A673 (cell line): ENCODE measurements at places on chromosomes 4 and X.
A peak's percentile ranks its signal among the peaks of the same experiment; 100 is the strongest.

DNA sequence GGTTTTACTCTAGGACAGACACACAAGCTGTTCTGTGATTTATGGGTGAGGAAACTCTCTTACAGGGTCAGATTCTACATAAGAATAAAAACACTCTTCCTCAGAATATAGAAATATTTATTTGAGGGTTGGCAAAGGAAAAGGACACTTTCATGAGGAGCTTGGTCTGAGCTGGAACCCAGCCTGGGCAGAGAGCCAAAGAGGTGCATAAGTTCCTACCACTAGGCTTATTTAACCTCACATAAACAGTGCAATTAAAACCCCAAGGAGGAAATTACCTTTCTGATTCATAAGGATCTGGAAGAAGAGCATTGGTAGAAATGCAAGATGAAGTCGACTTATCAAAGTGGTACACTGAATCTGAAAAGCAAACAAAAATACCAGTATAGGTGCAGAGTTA, 32.9 kb downstream of the SETD7 start:
- no peak for DNase-seq

DNA sequence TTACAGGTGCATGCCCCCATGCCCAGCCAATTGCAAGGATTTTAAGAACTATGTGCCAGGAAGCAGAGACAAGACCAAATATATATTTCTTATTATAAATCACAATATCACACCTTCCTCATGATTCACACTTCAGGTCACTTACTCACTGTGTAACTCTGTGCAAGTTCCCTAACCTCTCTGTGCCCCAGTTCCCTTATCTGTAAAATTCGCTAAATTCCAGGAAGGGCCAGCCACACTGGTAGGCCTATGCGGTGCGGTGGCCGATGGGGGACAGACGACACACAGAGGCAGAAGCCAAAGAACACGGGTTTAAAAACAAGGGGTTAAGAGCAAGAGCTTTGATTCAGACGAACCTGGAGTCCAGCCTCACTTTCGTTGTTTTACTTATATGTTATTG, 2.8 kb downstream of the TRIM2 start:
- no peak for DNase-seq

DNA sequence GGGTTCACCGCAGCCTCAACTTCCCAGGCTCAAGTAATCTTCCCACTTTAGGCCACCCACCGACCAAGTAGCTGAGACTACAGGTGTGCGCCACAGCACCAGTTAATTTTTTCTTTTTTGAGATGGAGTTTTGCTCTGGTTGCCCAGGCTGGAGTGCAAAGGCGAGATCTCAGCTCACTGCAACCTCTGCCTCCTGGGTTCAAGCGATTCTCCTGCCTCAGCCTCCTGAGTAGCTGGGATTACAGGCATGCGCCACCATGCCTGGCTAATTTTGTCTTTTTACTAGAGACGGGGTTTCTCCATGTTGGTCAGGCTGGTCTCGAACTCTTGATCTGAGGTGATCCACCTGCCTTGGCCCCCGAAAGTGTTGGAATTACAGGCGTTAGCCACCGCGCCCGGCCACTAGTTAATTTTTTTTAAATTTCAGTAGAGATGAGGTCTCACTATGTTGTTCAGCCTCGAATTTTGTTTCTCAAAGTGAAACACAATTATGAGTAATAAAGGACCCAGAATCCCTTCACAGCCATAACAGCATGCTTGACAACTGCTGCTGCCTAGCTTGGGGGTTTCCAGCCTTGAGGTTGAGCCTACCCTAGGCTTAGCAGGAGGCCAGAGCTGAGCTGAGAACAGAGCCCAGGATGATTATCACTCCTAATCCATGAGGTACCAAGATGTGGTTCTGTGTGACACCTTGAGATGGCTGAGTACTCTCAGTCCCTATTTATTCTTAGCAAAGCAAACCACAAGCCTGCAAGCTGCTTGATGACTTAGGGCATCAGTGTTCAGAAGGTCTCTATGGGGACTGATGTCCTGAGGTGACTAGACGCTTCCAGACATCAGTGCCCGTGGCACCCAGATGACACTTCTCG, 41.6 kb upstream of the NKRF start:
- no peak for DNase-seq

GRCh38 chrX:132623300-132623699, 134.5 kb upstream of the MBNL3 start:
- no peak for DNase-seq

GRCh38 chr4:86835677-86836076, 13.5 kb downstream of the SLC10A6 start:
- no peak for DNase-seq

GRCh38 chr4:83219344-83220331, 65.0 kb downstream of the COQ2 start:
- no peak for DNase-seq

- peak; percentile 35 for DNase-seq
These were observed 56.8 kb downstream of the RXFP1 start for GRCh38 chr4:158578476-158578875.

DNA sequence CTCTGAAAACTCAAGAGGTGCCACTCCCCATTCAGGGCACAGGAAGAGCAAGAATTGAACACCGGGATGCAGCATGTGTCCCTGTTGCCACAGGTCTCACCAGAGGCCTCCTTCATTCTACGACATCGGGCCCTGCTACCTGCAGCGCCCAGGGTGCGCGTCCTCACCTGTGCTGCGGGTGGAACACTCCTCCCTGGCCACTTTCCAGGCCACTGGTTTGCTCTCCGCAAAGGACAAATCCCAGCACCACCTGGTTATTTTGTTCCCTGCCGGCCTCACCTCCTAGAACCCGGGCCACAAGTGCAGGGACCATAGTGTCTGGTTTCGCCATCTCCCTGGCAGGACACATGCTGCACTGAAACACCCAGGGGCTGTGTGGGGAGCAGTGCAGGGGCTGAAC, 14.3 kb upstream of the FAM3A start:
- DNase-seq = no peak

DNA sequence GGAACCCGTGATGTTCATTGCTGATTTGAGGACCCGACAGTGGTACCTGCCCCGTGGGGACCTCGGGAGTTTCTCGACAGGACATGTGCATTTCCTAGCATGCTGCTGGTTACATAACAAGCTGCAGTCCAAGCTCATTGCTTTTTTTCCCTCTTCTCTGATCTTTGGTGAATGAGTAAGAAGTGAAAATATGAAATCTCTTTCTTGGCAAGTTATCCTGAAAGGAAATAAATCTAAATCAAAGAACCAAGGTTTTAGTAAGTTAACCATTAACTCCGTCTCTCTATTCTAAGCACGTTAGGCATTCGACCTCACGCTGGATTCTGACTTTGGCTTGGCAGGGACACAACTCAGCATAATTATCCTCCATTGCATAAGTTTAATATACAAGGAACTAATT, 86.6 kb downstream of the STK32B start:
- no peak for DNase-seq

- DNase-seq = no peak
These were observed 23.5 kb downstream of the NELFA start for GRCh38 chr4:1985294-1985693.

GRCh38 chr4:121199742-121200561, 35.8 kb upstream of the TNIP3 start:
- DNase-seq = no peak

DNA sequence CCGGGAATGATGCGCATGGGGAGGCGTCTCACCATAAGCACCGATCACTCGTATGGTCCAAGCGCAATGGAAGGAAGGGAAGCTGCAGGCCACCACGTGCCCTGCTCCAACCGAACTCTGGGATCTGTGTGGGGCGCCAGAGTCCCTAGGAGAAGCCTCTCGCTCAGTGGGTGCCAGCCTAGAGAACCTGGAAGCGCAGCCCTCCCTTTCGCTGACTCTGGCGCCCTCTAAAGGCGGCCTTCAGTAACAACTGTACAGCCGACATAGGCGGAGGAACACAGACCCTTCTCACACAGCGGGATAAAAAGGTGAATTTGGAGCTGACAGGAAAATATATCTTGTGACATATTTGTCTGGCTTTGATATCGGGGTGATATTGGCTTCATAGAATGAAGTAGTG, 76.0 kb downstream of the INTS6L start:
- peak; percentile 61 for DNase-seq

GRCh38 chr4:55568905-55569504, 22.3 kb upstream of the CLOCK start:
- no peak for DNase-seq

DNA sequence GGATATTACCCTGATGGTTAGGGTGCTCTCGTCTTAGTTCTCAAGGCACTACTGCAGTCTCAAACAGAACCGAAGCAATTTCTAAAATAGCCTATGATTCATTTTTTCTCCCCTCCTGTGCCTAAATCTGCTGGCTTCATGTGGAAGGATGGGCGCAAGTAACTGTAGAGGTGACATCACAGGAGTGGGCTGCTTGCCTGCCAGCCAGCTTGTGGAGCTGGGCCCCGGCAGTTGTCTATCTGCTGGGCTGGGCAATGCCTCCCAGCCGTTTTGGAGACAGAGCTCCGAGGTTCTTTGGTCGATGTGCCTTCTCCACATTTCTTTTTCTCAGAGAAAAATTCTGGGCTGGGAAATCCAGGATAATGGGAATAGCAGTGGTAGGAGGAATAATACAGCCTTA, 34.3 kb upstream of the CITED1 start:
- DNase-seq = no peak

GRCh38 chr4:151854731-151855130, 93.9 kb upstream of the GATB start:
- DNase-seq = no peak

- no peak for DNase-seq
These were observed 11.5 kb upstream of the SRPX start for GRCh38 chrX:38232079-38232686.

DNA sequence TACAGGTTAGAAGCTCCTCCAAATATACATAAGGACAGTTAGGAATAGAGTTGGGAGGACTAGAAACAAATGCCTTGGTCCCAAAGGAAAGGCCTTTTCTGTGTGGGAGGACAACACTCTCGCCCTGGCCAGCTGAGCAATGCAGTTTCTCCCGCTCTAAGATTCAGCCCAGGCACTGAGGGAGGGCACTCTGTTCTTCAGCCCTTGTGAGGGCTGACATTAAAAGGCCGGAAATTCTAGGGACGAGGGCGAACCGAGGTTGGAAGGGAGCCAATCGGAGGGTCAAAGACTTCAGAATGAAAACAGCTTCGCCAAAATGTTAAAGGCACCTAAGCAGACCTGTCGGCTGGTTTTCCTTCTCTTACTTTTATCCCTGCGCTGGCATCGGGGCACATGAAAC, 2.9 kb upstream of the PTCHD1 start:
- no peak for DNase-seq

DNA sequence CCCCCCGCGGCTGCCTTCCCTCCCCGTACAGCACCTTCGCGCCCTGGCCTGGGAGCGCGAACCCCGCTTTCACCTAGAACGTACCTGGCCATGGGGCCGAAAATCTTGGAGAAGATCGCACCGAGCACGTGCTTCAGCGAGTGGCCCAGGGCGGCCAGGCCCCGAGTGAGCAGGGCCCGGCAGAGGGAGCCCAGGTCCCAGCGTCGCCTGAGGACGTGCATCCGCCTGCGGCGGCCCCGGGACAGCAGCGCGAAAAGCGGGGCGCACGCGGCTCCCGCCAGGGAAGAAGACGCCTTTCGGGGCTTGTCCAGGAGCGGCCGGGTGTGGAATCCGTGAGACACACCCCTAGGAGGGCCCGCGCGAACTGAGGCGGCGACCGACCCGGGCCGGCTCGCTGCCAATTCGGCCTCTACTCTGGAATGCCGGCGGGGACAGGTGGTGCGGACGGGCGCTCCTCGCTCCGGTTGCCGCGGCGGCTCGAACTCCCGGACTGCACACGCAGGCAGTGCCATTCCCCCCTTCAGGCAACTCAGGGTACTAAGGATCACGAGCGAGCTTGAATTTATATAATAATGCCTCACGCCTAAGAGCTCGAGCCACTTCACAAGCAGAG, at the start of gene HS6ST2:
HS6ST2 (minus strand) TSS at position 539 of the 613 bp plus-strand sequence.
- peak; percentile 34 for DNase-seq

GRCh38 chrX:135520022-135520552, 373 bp upstream of the INTS6L start:
- peak; percentile 9 for DNase-seq

- no peak for DNase-seq
These were observed 72.6 kb downstream of the DCK start for GRCh38 chr4:71065991-71066510.

DNA sequence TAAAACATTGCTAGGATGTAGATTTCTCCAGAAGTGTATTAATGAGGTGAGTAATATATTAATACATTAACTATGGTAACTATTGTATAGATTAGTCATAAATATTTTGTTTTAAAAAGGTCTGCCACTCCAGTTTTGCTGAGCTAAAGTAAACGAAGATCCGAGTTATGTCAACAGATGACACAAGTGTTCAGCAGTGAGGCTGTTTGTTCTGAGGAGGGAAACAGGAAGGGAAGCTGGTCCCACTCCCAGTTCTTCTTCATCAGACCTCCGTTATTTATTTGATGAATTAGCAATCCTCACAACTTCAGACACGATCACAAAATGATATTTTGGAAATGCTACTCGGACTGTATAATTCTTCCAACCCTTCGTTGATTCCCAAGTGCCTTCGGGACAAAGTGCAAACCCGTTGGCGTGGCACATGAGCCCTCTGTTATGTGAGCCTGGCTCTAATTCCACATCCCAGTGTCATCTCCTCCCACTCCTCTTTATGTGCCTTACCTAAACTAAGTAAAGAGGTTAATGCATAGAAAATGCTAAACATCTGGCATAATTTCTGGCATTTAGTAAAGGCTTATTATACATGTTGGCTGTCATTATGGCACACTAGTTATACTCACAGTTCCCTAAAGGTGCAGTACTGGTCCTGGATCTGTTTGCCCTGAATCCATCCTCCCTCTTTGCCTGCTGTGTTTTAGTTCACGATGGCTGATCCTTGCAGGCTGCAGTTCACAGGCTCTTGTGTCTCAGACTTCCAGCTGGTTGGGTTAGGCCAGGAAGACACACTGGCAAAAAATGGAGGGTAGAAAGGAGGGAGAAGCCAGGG, 190.6 kb upstream of the LNX1 start:
- DNase-seq = no peak

- DNase-seq = peak; percentile 68
These were observed 133.0 kb downstream of the SHROOM4 start for GRCh38 chrX:50680990-50681389.

- no peak for DNase-seq
These were observed 415.1 kb downstream of the AFF2 start for GRCh38 chrX:148915474-148915873.

DNA sequence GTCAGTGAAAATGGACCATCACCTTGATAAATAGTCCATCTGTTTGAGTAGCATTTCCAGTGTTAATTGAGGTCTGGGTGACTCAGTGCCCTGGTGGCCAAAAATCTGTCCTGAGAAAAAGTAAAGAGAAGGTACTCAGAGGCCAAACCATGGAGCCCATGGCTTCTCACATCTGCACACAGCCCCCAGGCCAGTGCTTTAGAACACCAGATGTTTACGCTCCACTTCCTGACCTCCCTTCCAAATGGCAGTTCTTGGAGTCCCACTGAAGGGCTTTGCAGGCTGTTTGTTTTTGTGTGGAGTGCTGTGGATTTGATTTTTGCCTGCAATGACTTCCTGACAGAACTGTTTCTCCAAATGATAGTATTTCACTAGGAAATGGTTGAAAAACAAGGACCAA, 60.2 kb upstream of the GPC4 start:
- no peak for DNase-seq
